T1000 (cell line): ENCODE measurements at places on chromosomes 1 and 21.

DNA sequence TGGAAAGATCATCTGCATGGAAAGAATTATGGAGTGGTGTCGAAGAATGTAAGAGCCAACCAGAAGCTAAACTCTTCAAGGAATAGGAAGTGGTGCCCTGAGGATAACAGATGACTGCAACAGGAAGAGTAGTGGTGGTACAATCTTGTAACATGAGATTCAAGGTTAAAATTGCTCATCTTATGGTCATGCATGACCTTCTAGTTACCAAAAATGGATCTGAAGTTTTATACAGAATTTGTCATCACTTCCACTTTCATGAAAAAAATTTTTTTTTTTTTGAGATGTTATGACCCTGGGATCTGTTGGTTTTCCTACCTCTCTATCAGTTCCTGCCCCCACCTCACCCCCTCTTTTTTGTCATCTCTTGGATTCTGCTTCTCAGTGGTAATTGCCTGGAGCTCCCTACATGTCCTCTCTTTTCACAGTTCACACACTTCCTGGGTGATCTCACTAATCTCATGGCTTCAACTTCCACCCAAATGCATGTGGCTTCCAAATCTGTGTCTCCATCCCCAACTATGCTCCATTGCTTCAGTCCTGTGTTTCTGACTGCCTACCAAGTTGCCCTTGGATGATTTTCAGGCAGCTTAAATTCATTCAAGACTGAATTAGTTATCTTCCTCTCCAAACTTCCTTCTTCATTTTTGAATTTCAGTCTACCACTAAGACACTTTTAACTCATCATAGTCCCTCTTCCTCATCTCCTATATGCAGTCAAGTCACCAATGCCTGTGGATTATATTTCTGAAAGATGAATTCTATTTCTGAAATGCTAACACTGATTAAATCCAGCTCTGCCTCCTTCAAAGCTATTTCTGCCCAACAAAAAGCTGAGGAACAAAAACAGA, 48.4 kb downstream of the SLAMF6 start:
- DNase-seq, result no peak

GRCh38 chr1:61268546-61269240, 186.3 kb downstream of the NFIA start:
- no peak for DNase-seq

DNA sequence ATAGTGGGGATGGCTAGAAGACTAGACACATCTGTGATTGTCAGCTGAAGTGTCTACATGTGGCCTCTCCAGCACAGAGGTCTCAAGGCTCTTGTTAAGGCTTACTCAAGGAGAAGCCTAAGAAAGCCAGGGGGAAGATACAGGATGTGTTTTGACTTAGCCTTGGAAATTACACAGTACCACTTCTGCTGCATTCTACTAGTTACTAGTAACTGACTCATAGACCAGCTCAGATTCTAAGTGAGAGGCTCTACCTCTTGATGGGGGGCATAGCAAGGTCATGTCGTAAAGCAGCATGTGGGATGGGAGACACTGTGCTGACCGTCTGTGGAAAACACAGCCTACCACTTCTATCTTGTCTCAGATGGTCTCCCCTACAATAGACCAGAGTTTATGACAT, 99.5 kb downstream of the UBE2U start:
- peak; percentile 25 for DNase-seq

DNA sequence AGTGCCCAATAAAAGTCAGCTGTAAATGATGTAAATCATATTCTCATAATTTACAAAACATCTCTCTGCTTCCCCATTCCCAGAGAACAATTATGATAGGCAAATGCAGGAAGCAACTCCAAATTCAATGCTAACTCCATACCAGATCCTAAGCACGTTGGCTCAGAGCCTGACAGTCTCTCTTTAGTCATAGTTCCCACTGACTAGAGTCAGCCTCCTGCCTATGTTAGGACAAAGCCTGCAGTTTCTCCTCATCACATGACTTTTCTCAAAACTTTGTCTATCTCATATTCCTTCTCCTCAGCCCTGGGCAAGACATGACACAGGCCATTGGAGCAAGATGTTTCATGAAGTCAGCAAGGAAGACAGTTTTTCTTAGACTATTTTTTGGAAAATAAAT, 101.5 kb upstream of the COL24A1 start:
- DNase-seq, result no peak

DNA sequence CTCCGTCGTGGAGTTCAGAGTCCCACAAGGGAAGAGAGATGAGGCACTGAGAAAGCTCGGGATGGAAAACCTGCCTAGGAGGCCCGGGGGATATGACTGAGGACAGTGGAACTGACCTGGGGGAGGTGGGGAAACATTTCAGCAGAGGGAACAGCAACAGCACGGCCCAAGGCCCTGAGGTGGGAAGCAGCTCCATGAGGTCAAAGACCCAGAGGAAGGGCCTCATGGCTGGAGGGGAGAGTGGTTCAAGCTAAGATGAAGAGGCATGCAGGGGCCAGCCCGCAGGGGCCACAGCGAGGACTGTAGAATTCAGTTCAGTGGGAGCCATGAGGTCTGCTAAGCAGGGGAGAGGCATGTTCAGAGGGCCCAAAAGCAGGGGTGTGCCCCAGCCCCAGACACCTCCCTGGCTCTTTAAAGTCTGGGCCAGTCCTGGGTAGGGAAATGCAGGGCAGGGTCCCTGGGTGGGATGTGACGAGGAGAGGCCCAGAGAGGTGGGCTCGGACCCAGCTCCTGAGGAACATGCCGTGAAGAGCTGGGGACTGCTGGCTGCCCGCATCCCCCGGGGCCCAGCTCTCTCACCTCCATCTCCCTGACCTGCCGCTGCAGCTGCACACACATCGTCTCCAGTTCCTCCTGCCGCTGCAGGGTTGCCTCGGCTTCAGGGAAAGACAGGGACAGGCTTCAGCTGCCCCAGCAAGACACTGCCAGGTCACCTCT, 9.9 kb downstream of the UBXN11 start:
- DNase-seq, result no peak

DNA sequence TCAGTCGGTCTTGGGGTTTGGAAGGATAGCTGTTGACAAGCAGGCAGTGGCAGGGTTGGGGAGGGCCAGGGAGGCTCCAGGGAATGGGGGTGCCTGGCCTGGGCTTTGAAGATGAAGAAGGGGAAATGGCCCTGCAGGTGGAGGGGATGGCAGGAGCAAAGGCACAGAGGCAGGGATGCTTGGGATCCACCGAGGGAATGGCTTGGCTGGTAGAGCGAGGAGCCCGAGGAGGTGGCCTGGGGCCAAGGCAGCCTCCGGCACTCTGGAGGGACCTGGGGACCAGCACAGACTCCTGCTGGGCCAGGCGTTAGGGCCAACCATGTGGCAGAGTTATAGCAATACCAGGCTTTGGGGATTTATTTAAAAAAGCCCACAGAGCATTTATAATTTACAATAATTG, 62.9 kb upstream of the EDN2 start:
- DNase-seq, result no peak

DNA sequence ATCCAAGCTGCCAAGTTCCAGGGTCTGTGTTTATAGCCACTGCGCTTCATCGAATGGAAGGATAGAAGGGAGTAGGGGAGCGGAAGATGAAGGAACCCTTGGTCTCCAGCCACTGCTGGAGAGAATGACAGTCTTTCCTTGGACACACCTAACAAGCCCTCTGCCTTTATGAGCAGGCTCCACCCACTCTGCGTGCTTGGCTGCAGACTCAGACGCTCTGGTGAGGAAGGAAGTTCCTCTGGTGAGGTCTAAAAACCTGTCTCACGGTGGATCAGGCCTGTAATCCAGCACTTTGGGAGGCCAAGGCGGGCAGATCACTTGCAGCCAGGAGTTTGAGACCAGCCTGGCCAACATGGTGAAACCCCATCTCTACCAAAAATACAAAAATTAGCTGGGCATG, 55.4 kb downstream of the MATN1 start:
- DNase-seq, result no peak
